ENCODE measurements at places on chromosomes 3 and 15. TPM values are rescaled to one million over a fixed set of nuclear protein-coding genes. Genes with fewer than 3 reads are reported as not detected.

Gene SNX4
- 27.3 TPM for total RNA-seq

Gene CCDC9B
- total RNA-seq = 19.2 TPM

Gene PTH1R
- 1.4 TPM for total RNA-seq

Gene MED12L
- 0.41 TPM for total RNA-seq

Gene FBXO45
- total RNA-seq = 8.8 TPM

Gene VWA5B2
- 0.20 TPM for total RNA-seq

Gene ACSBG1
- total RNA-seq = 0.81 TPM

Gene VEPH1
- 0.25 TPM for total RNA-seq

Gene ERICH6
- total RNA-seq = 0.07 TPM

Gene LXN
- 52.3 TPM for total RNA-seq

Gene SPTSSB
- 0.06 TPM for total RNA-seq

Gene FILIP1L
- total RNA-seq = 0.74 TPM

Gene TMEM202
- total RNA-seq = not detected

Gene CP
- 5.9 TPM for total RNA-seq

Gene PCBP4
- total RNA-seq = 15.1 TPM

Gene DNAJA4
- total RNA-seq = not detected

Gene MYRIP
- total RNA-seq = not detected

Gene EPHB3
- total RNA-seq = 0.33 TPM

Gene TTLL3
- 6.7 TPM for total RNA-seq

Gene FETUB
- total RNA-seq = 0.23 TPM

Gene ABHD17C
- total RNA-seq = 24.9 TPM

Gene PRR23E
- total RNA-seq = not detected

Gene FANCD2OS
- total RNA-seq = not detected

Gene RHOV
- total RNA-seq = 3.7 TPM

Gene SLC24A5
- not detected for total RNA-seq

Gene CMC1
- 43.8 TPM for total RNA-seq

Gene CAPN3
- 0.27 TPM for total RNA-seq

Gene GFM1
- total RNA-seq = 37.2 TPM

Gene ZNF774
- total RNA-seq = 0.94 TPM

Gene RBP2
- not detected for total RNA-seq

Gene MAN2A2
- 17.5 TPM for total RNA-seq

Gene KLHL40
- not detected for total RNA-seq

Gene AADAC
- 9.0 TPM for total RNA-seq

Gene SEMA4B
- total RNA-seq = 59.8 TPM

Gene CCDC54
- not detected for total RNA-seq

Gene WNT5A
- 1.4 TPM for total RNA-seq

Gene B2M
- total RNA-seq = 454 TPM

Gene SLC9C1
- total RNA-seq = not detected

Gene LIPC
- total RNA-seq = not detected

Gene NME9
- total RNA-seq = not detected

Gene JMJD7
- 2.8 TPM for total RNA-seq

Gene SCN5A
- total RNA-seq = 0.72 TPM

Gene ZDHHC3
- total RNA-seq = 48.0 TPM

Gene AHSG
- 0.09 TPM for total RNA-seq
